ENCODE measurements at places on chromosomes 16 and 17.

- DNase-seq = no peak
Measured at GRCh38 chr16:67464565-67464964, 16.4 kb downstream of the ATP6V0D1 start.

DNA sequence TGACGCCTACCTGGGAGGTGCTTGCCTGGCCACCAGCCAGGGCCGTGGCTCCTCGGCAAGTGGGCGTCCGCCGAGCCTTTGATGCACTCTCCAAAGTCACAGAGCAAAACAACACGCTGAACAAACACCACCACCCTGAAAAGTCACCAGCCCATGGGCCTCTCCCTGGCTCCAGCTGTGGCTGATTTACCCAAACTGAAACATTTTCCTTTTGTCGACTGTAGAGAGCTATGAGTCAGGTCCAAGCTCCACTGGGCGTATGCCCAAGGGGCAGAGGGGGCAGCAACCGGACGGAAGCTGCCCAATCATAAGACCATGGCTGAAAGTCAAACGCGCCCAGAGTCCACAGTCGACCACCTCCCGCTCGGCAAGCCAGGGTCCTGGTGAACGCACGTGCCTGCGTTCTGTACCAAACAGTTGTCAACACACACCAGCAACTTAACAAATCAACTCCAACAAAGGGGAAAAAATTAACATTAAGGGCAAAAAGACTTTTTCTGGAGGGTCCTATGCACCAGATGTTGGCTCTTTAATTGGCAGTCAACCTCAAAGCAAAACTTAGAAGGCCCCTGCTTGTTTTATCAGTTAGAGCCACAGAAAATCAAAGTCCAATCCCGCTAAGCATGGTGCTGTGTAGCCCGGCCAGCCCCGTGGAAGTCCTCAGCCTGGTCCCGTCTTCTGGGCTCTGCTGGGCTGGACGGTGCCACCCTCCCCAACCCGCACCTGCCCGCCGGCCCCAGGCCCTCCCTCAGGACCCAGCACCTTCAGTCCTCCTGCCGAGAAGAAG is 47.3 kb downstream of the TBC1D16 start:
- no peak for DNase-seq

DNA sequence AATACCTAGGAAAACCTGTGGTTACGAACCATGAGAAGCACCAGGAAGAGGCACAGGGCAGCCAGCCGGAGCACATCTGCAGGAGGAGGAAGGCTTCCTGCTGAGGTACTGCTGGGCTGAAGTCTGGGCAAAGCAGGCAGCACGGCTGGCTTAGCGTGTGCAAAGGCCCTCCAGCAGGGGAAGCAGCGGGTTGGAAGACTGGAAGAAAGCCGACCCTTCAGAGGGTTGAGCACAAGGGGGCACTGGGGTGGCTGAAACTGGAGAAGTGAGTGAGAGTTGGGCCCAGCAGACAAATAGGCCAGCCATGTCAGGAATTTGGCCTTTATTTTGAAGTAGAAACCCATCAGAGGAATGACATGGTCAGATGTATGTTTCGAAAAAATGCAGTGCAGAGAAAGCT is 12.1 kb upstream of the HSD3B7 start:
- DNase-seq = no peak

DNA sequence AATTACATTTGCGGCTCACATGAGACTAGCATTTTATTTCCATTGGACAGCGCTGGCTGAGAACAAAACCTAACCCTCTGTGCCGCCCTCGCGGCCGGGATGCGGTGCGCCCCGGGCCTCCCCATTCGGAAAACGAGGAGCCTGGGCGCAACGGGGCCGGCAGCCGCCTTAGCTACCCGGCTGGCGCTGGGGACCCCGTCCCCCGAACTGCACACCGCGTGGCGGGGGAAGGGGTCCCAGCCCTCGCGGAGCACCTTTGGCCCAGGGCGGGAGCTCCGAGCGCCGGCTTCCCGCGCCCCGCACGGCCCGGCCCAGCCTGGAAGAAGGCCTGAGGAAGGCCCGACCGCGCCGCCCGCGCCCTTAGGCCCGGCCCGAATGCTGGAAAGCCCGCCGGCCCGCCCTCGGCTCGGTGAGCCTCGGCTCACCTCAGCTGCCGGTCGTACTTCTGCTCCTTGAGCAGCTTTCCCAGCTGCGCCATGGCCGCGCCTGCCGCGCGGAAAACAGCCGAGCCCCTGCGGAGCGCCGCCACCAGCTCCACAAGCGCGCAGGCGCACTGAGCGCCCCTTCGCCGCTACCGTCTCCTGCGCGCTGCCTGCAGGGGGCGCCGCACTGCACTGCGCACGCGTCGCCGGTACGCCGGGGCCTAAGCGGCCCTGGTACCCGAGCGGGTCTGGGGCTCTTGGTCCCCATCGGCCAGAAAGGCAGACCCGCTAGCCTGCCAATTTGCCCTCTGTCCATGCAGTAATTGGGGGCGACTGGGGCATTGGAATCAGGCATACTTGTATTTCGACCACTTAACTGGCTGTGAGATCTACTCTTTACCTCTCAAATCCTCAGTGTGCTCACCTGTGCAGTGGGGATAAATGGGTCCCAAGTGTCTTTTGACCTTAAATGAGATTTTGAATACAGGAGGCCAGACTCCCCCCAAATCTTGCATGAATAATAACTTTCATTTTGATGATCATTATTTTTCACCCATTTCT is at the start of gene NAE1:
NAE1 (minus strand) TSS at position 555 of the 983 bp plus-strand sequence; CDS start at position 478, 77 bp downstream.
- peak; percentile 82 for DNase-seq

GRCh38 chr16:72752004-72752695 is 295.8 kb downstream of the ZFHX3 start:
- no peak for DNase-seq
